ENCODE measurements at places on chromosomes 1 and 21.

DNA sequence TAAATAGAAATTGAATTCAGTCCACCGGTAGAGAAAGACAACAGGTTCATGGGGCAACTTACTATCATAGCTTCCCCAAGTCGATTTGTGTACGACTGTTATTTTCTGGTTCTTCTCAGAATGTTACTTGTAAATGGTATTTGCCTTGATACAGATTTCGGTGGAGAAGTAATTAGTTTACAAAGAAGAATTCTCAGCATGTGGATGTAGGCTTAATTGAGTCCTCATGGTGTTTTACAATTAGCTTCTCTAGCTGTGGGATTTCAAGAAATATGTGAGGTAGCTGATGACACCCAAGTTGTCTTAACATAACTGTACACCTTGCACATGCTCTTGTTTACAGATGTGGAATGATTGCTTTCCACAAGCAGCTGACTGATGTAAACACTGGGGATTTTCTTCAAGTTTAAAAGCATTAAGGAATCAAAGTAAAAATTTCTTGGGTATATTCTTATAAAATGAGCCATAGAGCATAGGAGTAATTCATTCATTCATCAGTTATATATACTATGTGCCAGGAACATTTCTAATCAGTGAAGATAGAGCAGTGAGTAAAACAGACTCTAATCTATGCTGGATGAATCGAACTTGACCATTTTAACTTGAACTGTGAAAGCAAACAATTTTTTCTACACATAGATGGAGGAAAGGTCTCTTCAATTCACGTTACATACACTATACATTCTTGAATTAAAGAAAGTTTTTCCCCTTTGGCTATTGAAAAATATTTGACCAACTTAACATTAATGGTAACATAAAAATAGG, 1.4 kb downstream of the MACO1 start:
- no peak for DNase-seq

GRCh38 chr1:220808345-220809186, 21.9 kb downstream of the MTARC1 start:
- DNase-seq: no peak

DNA sequence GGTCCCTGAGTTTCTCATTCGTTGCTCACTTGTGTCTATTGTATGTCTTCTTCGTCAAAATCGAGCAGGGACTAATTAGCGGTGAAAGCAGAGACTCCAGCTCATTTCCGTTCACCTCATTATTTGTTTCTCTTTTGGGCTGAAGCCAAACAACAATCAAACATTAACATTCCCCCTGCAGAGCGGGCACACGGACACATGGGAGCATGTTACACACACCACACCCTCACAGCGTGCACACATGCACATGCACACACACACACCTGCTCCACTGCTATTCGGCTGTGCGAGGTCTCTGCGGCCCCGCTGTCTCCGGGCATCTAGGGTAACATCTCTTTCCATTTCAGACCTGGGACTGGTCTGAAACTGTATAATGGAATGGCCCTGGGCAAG, 58.5 kb upstream of the LRRC8D start:
- no peak for DNase-seq

DNA sequence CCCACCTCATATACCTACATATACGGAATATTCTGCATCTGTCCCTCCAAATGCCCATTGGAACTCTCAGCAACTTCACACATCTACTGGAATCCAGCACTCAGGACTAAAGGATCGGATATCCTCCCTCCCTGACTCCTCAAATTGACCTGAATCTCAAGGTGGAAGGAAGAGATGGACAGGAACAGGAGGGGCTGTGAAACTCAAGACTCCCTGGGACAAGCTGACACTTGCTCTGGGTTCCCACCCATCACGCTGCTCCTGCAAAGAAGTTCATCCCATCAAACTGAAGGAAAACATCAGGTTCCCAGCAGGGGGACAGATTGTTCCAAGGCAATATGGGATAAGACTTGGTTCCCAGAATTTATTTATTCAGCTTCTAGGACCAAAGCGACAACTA, 30.3 kb upstream of the TIAM1 start:
- DNase-seq: no peak

DNA sequence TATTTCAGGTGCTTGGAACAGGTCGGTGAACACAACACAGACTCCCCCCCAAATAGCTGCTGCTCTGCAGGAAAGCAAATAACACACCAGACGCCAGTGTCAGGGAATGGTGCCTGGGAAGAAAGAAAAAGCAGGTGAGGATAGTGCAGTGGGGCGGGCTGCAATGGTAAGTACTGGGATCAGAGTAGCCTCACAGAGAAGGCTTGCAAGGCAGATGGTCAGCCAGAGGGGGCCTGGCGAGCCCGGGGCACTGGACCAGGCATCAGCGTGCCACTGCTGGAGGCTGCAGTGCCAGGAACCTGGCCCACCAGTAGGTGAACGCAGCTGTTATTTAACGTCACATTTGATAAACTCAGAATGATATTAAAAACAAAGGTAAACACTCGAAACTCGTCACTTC, 60.0 kb downstream of the POFUT2 start:
- DNase-seq: no peak

DNA sequence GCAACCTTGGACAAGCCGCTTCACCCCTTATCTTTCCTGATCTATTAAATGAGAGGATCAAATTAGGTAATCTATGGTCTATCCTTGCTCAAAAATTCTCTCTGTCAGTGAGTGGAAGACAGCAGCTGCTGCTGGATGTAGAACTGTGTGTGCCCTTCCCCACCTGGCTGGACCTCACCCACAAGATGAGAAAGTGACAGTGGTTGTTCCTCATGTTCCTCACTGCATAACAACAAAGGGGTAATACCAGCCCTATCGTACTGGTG, 16.9 kb downstream of the SSR2 start:
- no peak for DNase-seq

GRCh38 chr1:119298687-119299303, 69.8 kb upstream of the HAO2 start:
- DNase-seq: no peak

DNA sequence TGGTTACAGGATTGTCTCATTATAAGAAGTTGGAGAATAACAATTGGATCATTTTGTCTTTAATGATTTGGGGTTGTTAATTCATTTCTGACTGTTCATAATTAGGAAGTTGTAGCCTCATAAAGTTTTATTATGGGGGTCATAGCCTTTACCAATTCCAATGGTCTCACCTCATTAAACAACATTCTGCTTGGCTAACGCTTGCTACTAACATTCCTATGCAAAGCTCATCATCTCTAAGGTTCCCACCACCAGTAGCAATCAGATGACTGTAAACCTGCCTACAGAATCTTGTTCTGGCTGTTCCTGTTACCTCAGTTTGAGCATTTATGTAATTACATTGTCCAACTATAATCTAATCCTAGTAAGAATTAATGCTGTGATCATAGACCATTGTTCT, 60.2 kb downstream of the ODF2L start:
- DNase-seq: no peak

DNA sequence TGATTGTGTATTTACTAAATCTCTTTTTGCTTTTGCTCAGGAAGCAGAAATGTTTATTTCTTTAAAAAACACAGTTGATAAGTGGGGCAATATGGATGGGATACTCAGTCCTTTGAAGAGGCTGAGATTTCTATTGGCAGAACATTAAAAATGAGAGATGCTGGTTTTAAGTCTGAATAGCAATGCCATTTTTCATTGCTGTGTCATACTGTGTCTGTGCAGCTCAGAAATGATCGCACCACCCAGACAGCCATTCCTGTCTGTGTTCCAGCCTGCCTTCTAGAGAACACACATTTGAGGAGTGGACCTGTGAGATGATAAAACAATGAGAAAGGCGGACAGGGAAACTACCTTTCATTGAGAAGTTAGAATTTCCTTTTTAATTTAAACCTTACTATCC, 231.2 kb upstream of the USP24 start:
- DNase-seq: no peak

DNA sequence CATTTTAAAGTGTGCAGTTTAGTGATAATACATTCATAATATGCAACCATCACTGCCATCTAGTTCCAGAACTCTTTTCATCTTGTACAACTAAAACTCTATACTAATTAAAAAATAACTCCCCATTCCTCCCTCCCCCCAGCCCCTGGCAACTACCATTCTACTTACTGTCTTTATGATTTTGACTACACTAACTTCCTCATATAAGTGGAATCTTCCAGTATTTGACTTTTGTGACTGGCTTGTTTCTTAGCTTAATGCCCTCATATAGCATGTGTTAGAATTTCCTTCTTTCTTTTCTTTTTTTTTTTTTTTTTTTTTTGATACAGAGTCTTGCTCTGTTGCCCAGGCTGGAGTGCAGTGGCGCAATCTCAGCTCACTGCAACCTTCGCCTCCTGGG, 1.4 kb upstream of the NVL start:
- DNase-seq: no peak
